ENCODE measurements at places on chromosomes 1 and 21.

- DNase-seq, result no peak
Measured at GRCh38 chr1:5513846-5514526, 478.2 kb downstream of the NPHP4 start.

DNA sequence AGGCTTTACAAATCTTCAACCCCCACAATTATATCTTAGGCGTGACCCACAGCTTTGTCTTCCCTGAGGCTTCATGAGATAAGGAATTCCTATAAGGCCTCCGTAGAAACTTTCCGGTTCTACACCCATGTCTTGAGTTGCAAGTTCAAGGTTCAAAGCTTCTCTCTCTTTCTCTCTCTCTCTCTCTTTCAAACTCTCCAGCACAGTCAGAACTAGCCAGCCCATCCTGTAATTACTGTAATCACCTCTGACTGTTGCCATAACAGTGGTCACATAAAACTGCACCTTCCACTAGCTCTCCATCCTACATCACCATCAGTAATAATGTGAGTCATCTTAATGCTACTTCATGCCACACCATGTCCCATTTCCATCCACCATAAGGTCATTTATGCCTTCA lies 90.0 kb upstream of the NFASC start:
- no peak for DNase-seq

- DNase-seq, result no peak
Measured at GRCh38 chr1:55064071-55064581, 24.8 kb downstream of the PCSK9 start.

GRCh38 chr21:33199516-33200217 lies 30.1 kb upstream of the IFNAR2 start:
- DNase-seq, result peak; percentile 76

DNA sequence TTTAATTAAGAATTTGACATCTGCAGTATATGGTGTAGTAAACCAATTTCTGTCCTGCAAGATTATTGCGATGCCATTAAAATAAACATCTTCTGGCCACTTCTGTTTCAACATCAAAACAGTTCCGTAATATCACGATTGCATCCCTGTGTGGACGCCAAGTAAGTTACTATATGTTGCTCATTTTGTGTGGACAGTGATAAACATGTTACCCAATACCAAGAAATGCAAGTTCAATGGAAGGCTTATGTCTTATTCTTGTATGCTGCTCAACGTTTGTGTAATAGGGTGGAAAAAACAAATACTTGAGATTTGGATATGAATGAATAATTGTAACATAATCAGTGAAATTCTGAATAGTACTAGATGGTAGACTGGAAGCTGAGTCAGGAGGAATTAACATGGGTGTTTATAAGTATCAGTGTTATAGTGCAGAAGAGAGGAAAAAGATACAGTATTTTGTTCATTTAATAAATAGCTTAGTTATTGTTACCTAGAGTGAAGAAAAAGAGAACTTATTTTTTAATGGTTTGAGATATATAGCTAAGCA lies 15.2 kb downstream of the TTC3 start:
- no peak for DNase-seq

- no peak for DNase-seq
Measured at GRCh38 chr21:16181018-16181417, 451.2 kb downstream of the USP25 start.

- DNase-seq, result no peak
Measured at GRCh38 chr1:57017200-57017599, 51.4 kb upstream of the C8B start.

- DNase-seq, result no peak
Measured at GRCh38 chr1:221648201-221648600, 93.7 kb downstream of the DUSP10 start.

DNA sequence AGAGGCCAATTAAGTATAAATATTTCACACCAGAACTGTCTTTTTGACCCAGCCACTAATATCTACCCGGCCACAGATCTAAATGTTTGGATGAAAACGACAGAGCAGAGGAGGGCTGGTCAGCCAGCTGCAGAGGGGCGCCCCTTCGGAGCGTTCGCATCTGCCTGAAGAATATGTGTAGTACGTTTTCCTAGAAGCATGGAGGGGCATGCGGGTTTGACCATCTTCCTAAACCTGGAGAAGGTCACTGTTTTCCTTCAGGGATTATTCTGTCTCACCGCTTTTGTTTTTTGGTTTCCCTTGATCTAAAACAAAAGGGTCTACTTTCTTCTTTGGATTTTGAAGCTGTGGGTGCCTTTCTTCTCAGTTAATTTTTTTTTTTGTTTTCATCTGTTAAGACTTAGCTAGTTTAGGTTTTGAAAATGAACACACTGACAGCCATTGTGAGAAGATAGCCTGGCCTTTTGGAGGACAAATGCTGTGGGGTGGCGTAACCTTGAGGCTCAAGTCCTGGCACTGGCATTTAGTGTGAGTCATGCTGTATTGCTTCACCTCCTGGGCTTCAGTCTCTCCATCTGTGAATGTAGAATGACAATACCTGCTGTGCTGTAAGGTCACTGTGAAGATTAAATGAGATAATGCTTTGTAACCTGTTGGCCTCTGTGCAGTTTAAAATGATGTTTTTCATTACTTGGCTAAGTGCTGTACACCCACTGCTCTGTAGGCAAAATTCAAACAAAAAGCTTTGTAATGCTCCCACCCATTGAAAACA lies 74.1 kb upstream of the IRF2BP2 start:
- no peak for DNase-seq

DNA sequence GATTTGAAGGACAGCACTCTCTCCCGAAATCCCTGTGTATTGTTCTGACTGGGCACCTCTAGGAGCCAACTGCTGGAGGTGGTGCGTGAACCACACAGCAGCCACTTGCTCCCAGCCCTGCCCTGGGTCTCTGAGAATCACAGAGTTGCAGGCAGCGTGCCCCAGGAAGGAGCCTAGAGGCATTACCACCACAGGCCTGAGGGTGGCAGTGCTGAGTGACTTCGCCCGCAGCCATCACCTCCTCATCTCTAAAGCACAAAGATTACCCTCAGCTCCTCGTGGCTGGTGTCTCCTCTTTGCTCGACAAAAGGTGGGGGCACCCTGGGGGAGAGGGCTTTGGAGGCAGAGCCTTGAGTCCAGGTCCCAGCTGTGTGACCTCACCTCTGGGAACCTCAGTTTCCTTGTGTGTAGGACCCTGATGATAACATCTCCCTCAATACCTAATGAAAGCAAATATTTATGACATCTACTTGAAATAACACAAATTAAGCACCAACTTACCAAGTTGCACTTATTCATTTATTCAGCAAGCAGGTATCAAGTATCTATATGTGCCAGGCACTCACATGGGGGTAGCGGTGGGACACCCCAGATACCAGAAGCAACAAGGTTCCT lies 86.3 kb downstream of the VWA5B1 start:
- DNase-seq, result peak; percentile 77

DNA sequence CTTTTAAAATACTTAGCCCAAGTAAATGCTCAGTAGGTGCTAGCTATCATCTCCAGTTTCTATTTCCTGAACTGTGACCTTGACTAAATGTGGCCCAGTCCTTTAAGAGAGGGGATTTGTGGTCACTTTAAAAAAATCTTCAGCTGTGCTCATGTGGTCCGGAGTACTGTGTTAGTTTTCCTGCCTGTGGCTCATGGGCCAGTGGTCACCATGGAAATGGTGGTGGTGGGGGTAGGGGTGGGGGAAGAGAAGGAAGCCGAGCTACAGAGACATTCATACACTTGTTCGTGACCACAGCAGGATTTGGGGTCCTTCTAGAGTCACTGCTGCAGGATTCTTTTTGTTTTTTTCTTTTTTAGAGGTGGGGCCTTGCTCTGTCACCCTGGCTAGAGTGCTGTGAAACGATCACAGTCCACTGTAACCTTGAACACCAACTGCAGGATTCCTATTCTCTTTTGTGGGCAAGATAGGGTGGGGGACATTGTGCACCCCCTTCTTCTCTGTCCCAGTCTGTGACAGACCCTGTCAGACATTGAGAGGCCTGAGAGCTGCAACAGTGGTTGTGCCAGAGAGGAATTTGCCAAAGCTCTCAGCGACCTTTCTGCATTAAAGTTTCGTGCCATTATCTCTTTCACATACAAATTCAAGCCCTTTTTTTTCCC lies 25.8 kb downstream of the KIF26B start:
- DNase-seq, result no peak

GRCh38 chr1:11078631-11079030 lies 18.8 kb upstream of the SRM start:
- no peak for DNase-seq

GRCh38 chr1:21618561-21619374 lies 50.4 kb downstream of the RAP1GAP start:
- DNase-seq, result no peak

- DNase-seq, result no peak
Measured at GRCh38 chr1:89339039-89339438, 24.8 kb upstream of the GBP6 start.

DNA sequence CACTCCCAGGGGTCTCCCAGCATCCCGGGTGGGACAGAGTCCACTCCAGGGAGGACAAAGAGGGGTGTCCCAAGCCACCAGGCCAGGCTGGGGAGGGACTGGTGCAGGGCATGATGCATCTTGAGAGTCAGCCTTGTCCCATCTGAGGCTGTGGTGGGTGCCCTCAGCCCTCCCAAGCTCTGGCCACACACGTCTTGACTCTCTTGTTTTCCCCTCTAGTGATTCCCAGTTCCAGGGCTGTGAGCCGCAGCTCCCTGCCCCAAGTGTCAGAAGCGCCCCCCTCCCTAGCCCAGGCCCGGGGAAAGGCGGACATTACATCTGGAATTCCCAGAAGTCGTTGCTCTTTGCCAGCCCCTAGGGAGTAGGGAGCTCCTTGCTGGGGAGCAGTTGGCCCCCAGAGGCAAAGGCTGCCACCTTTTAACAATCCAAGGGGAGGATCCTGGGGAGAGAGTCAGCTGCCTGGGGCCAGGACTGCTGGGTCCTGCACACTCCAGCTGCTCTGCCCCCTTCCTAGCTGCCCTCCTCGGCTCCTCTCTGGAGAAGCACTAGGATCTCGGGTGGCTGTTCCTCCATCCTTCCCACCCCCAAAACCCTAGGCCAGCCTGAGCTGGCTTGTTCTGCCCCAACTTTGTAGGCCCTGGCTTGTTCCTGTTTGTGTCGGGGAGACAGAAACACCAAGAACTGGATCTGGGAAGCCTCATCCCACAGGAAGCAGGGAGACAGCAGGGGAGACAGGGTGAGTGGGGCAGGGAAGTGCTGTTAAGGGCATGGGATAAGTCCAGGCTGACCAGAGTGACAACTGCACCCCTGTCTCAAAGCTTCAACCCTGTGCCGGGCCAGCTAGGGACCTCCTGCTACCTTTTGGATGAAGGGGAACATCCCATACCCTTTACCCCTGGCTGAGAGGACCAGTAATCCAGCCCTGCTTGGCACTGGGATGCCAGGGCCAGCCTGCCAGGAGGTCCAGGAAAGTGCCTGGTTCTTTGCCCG lies 3.2 kb upstream of the PTPN7 start:
- no peak for DNase-seq

- DNase-seq, result no peak
Measured at GRCh38 chr1:51515312-51515960, 3.6 kb downstream of the EPS15 start.

GRCh38 chr1:169683661-169684060 lies 27.8 kb downstream of the SELL start:
- no peak for DNase-seq

- no peak for DNase-seq
Measured at GRCh38 chr1:182262425-182262824, 129.2 kb downstream of the GLUL start.

- no peak for DNase-seq
Measured at GRCh38 chr1:167704715-167705114, 17.1 kb upstream of the MPZL1 start.

- DNase-seq, result no peak
Measured at GRCh38 chr1:194975913-194976312, 1632.3 kb downstream of the KCNT2 start.

GRCh38 chr1:58971629-58972140 lies 187.8 kb upstream of the JUN start:
- DNase-seq, result no peak

- no peak for DNase-seq
Measured at GRCh38 chr21:15506086-15506485, 223.7 kb upstream of the USP25 start.

- no peak for DNase-seq
Measured at GRCh38 chr1:37073152-37073853, 39.0 kb upstream of the GRIK3 start.

GRCh38 chr1:21340230-21340945 lies 50.1 kb upstream of the ECE1 start:
- DNase-seq, result no peak

DNA sequence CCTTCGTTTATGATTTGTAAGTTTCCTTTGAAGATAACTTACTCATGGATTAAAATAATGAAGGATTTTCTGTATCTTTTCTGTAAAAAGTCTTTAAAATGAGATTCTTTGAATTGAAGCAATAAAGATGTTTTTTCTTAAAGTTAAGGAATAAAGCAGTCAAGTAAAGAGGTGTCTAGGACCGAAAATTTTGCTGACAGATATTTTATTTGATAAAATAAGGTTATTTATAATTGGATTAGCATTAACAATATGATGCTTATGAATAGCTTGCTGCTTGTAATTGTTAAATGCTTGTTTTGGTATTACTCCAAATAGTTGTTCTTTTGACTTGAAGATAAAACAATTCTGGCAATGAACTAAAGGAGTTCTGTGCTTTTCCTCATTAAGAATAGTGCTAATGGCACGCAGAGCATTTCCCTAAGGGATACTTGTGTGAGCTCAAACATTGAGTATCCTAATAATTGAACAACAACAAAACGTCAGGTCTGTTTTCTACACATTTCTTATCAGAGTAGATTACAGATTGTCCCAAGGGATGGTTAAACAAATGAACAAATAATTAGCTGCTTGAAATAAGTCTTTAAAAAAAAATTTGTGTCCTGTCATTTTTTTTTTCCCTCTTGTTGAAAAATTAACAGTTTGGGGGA lies 16.6 kb downstream of the TSNAX start:
- no peak for DNase-seq

DNA sequence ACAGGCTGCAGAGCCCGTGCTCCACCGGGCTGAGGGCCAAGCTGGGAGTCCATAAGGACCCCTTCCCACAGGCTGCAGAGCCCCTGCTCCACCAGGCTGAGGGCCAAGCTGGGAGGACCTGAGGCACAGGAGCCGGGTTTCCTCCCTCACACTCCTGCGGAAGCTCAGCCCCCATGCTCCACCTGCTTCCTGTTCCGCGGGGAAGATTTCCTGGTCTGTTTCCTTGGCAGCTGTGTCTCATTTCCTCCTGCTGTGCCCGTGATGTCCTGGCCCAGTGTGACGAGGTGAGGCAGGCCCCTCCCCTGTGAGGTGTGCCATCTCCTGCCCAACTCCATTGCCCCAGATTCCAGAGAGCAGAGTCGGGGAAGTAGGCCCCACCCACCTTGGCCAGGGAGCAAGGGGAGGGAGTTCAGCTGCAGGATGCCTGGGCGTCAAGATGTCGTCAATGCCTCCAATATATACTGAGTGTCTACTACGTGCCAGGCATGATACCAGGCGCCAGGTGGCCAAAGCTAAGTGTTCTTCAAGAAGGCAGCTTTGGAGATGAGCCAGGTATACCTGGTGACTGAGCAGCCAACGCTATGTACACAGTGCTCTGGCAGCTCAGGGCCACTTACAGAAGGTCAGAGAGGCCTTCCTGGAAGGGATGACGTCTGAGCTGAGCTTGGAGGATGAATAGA lies 58.8 kb downstream of the NAV1 start:
- DNase-seq, result no peak

GRCh38 chr1:91803123-91803522 lies 82.8 kb downstream of the TGFBR3 start:
- no peak for DNase-seq

- DNase-seq, result no peak
Measured at GRCh38 chr1:248421384-248421783, 18.5 kb downstream of the OR2T1 start.

GRCh38 chr1:206886831-206887230 lies 10.4 kb upstream of the IL24 start:
- no peak for DNase-seq

GRCh38 chr1:13224480-13225060 lies 1.4 kb downstream of the PRAMEF18 start:
- DNase-seq, result no peak

Data from GM13977 (cell line).